ENCODE measurements at places on chromosomes 4 and X.

GRCh38 chrX:110951472-110952269 lies 144.3 kb upstream of the PAK3 start:
- no peak for DNase-seq

- DNase-seq = no peak
Measured at GRCh38 chr4:150002561-150002960, 75.7 kb upstream of the DCLK2 start.

DNA sequence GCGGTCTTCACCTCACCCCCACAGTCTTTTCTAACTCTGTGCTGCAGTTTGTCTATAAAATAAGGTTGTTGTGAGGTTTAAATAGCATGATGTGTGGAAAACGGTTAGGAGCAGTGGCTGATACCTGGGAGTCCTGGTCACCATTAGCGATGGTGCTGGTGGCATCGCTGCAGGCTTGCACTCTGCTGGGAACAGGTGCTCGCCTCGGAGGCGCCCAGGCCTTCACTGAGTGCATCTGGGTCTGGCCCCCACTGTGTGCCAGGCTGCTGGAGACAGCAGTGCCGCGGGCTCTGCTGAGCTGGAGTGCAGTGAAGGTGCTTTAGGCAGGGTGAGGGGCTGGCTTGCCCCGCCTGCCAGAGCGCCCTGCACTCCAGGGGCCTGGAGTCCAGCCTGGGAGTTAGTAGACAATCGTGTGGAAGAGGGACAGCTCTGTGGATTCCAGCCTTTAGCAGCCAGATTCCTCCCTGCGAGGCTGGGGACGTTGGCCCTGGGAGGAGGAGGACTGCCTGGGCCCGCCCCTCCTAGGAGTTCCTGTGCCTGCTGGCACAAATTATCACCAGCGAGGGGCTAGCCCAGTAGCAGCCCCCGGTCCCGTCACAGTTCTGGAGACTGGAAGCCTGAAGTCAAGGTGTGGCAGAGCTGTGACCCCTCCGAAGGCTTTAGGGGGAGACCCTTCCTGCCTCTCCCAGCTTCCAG lies 7.3 kb downstream of the RGS12 start:
- peak; percentile 11 for DNase-seq

- DNase-seq = peak; percentile 75
Measured at GRCh38 chrX:10156199-10157031, at the start of gene CLCN4. TSS of gene CLCN4 (plus strand) at chrX:10156975. CDS start at chrX:10185033, 28,058 bp downstream.

- no peak for DNase-seq
Measured at GRCh38 chr4:23332313-23332712, 557.5 kb downstream of the PPARGC1A start.

DNA sequence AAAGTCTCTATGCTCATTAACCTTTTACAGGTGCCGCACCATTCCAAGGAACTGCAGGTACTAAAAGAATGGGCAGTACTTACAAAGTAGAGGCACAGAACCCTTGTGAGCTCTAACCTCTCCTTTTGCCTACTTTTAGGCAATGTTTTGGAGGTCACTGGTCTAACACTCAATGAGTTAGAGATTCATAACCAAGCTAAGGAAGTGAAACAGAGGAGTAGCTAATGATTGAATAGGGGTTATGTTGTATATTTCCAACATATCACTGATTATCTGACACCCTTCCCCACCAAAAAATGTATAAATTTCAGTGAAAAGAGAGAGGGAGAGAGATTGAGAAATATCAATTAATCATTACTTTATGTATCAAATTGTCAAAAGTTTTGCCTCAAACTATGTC lies 269.3 kb downstream of the PCDH7 start:
- DNase-seq = no peak

- peak; percentile 30 for DNase-seq
Measured at GRCh38 chrX:31036895-31037294, 34.9 kb downstream of the FTHL17 start.

GRCh38 chrX:55039471-55039870 lies 8.7 kb upstream of the ALAS2 start:
- DNase-seq = no peak

DNA sequence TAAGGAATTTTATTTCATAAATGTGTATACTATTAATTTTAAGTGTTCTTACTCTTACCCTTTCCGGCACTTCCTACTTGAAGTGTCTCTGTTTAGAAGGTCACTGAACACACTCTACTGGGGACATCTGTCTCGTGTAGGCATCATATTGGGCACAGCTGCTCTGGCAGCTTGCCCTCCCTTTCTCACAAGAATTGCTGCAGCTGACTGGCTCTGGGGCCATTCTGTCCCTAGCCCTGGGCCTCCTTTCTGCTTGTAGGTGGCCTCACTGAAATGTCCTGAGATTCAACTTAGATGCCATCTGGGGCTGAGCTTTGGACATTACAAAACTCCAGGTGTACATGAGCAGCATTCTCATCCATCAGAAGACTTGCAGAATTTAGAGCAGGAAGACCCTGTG lies 49.6 kb downstream of the SMAD1 start:
- peak; percentile 59 for DNase-seq

- no peak for DNase-seq
Measured at GRCh38 chr4:6368601-6369000, 99.0 kb downstream of the WFS1 start.

DNA sequence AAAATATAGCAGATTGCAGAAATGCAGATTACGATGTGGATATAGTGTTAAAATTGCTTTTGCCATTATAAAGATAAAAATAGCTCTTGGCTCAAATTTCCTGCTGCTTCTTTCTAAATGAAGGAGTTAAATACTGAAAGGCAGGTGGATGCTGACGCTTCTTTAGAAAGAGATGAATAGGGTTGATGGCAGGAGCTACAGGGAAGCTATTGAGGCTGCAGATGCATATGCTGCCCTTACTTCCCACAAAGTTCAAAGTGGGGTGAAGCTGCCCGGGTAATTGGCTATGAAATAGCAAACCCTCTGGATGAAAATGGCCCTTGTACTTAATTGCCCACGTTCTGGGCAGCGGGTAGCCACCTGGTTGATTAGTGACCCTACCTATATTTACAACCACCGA lies 379.5 kb downstream of the ZIC3 start:
- DNase-seq = no peak

- DNase-seq = peak; percentile 69
Measured at GRCh38 chr4:183118585-183118984, 19.5 kb downstream of the WWC2 start.

- DNase-seq = no peak
Measured at GRCh38 chr4:129113919-129114318, 18.0 kb downstream of the C4orf33 start.

- DNase-seq = no peak
Measured at GRCh38 chr4:169594560-169595195, 17.7 kb downstream of the NEK1 start.

DNA sequence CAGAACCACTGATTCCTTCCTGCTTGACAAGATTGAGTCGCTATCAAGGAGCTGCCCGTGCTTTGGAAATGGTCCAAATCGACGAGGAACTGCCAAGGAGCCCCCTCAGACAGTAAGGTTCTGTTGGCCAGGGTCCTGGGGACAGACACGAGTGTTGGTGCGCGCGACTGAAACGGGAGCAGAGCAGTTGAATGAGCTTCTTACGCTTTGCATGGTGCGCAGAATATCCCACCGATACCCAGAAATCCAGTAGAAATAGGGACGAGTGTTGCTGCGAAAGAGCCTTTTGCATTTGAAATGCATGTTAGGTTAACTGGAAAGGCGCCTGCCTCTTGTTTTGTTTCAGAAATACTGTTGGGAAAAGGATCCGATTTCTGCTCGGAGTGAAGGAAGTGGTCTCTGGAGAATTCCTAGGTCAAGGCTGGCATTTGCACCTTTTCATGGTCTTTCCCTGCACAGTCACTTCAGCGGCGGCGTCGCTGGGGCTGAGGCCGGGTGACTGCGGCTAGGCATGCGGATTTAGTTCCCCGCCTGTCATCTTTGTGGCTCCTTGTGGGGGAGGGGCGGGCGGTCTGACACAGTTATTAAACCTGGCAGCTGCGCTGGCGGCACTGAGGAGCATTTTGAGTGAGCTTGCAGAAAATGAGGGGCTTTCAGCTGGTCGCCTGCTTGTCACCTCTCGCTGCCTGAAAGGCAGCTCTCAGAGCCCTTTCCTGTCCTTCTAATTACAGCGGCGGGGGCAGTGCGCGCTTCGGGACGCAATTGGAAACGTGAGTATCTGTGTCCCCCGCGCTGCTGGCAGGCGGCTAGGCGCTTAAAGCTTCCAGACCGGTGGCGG lies 51.5 kb upstream of the TRIM2 start:
- DNase-seq = peak; percentile 40

- no peak for DNase-seq
Measured at GRCh38 chr4:79663141-79663540, 255.1 kb upstream of the GK2 start.

DNA sequence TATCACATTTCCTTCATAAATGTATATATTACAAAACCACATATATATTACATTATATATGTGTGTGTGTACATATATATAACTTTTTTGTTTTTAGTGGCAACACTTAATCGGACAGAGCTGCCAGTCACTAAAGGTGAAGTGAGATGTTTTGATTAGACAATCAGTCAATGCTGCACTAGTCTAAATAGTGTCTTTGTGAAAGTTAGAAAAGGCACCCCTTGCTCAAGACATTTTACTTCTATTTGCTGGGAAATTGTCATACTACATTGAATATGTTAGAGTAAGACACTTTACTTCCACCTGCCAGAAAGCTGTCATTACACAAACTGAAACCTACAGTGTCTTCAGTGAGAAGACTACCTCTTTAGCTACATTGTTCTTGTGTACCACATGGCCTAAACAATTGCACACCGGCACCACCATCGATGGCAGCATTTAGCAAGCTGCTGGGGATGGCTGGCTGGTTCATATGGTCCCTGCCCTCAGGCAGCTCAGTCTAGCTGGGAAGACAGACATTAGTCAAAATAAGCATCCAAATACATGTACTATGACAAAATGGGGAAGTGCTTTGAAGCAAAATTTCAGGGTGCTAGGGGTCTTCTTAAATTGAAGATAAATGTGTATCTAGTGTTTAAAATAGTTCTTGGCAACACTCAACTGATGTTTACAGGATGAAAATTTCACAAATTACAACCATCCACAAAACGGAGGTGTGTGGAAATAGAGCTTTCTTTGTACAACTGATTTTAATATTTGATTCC lies 148.1 kb upstream of the GATB start:
- no peak for DNase-seq

DNA sequence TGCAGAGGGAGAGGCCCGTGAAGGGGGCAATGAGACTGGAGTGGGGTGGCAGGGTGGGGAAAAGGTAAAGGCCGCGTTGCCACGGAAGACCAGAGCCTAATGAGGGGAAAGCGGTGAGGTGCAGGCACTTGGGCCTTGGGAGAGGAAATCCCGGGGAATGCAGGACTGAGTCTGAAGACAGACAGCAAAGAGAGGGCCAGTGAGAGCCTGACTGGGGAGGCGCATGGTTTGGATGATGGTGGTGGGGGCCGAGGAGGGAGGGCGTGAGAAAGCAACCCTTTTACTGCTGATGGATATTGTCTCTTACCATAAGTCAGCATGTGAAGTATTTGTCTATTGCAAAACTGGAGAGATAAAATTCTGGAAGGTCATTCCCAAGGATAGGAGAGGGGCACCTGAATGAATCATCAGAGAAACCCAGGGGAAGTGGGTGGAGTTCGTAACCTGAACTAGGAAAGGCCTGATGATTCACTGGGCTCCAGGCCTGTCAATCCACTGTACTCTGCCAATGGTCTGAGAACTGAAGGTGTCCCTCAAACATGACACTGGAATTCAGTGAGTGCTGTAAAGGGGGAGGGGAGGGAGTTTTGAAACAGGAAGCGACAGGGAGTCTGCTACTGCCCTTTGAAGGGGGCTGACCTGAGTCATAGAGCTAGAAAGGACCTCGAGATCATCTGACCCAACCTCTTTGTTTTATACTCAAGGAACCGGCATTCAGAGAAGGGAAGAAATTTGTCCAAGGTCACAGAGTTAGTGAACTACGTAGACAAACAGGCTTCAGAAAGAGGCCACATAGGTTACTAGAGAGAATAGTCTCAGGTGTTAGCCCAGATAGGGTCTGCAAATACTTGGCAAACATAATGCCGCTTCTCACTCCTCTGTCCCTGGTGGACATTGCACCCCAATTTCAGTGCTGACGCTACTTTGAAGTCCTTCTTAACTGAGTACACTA lies 52.2 kb downstream of the NALF2 start:
- DNase-seq = peak; percentile 92

GRCh38 chrX:153611298-153612095 lies 12.6 kb upstream of the CCNQ start:
- no peak for DNase-seq

- no peak for DNase-seq
Measured at GRCh38 chr4:138460477-138461414, 218.6 kb upstream of the SLC7A11 start.

- DNase-seq = no peak
Measured at GRCh38 chr4:144353292-144353691, 212.8 kb upstream of the GYPA start.

- no peak for DNase-seq
Measured at GRCh38 chr4:177308847-177309521, 690 bp upstream of the NEIL3 start.

- no peak for DNase-seq
Measured at GRCh38 chr4:85488416-85488815, 13.5 kb downstream of the ARHGAP24 start.

DNA sequence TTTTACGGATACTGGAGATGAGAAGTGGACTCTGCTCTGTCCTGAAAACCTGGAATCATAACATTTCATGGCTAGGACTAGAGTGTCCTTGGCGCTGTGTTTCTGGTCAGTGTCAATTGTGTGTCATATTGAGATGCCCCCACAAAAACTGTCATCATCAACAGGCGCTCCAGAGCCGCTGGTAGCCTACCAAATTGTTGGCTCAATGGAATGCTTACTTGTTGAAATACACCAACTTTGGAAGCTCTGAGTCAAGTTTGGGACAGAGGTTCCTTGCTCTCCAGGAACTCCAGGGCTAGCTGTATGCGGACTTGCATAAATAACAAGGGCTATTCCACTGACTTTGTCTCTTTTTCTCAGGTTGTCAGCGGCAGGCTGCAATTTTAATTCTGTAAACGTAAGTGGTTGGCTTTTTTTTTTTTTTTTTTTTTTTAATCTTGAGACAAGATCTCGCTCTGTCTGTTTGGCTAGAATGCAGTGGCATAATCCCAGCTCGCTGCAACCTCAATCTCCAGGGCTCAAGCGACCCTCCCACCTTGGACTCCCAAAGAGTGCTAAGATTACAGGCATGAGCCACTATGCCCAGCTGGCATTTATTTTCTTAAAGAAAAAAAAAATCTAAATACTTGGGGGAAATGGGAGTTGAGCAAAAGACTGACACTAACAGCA lies 871 bp upstream of the HPGD start:
- DNase-seq = peak; percentile 12

DNA sequence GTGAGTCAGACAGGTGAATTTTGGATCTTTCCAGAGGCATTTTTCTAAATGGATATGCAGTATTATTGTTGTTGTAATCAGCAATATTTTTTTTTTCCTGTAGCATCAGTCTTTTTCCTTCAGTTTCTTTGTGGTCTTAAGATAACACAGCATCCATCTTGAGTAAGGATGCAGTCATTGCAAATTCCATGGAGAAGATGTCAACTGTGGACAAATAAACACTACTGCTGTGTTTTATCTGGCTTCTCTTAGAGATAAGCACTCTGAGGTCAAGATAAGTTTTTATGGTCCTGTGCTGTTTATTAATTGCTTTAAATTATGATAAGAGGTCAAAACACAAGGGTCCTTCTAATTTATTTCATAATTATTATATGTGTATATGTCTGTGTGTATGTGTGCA lies 1255.7 kb downstream of the ADGRL3 start:
- no peak for DNase-seq

GRCh38 chrX:38561951-38562719 lies 793 bp downstream of the TSPAN7 start:
- DNase-seq = peak; percentile 51
